ENCODE measurements at places on chromosomes 11 and 22.

- peak; percentile 56 for DNase-seq
Observed at GRCh38 chr11:126421271-126421671, 65.8 kb downstream of the ST3GAL4 start.

DNA sequence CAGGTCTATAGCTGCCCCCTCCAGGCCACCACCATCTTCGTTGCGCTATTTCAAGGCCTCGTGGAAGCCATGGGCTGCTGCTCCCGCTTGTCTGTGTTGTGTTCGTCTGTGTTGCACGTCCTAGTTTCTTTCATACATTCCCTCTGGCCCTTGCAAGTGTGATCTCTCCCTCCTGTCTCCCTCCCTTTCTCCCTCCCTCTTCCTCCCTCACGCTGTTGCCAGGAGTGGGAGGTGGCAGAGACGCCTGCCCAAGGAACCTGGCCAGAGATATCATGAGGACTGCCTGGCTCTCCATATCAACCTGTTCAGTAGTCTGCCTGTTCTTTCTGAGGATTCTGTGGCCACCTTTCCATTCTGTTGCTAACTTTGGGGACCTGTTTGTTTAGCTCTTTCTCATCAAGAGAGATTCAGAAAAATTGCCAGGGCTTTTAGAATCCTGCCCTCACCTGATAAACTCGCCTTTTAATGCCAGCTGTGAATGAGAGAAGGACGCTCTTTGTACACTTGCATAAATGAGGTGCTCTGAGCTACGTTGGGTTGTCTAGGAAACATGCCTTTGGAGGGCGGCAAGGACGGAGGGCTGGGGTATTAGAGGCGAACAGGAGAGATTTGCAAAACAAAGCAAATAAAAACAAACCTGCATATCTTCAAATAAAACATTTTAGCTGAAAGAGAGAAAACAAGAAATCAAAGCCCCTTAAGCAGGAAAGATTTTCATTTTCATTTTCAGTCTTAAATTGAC, 185.2 kb downstream of the TBC1D22A start:
- no peak for DNase-seq

GRCh38 chr22:29187831-29188230, 17.9 kb upstream of the EMID1 start:
- DNase-seq = no peak

- no peak for DNase-seq
Observed at GRCh38 chr11:84290647-84291046, 1004.5 kb upstream of the CCDC90B start.

DNA sequence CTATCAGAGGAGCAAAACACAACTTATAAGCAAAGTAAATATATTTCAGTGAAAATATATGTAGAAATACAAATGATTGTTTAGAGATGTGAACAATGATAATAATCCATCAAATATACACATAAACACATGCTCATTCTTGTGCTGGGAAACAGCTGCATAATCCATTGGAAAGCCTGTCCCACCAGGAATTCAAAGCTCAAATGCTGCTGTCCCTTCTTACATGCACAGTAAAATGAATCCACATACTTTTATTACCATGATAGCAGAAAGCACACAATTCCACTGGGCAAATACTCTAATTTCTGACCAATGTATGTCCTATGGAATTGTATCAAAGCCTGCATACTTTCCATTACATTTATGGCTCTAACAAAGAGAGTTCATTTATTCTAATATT, 44.5 kb downstream of the SOX6 start:
- DNase-seq = no peak

DNA sequence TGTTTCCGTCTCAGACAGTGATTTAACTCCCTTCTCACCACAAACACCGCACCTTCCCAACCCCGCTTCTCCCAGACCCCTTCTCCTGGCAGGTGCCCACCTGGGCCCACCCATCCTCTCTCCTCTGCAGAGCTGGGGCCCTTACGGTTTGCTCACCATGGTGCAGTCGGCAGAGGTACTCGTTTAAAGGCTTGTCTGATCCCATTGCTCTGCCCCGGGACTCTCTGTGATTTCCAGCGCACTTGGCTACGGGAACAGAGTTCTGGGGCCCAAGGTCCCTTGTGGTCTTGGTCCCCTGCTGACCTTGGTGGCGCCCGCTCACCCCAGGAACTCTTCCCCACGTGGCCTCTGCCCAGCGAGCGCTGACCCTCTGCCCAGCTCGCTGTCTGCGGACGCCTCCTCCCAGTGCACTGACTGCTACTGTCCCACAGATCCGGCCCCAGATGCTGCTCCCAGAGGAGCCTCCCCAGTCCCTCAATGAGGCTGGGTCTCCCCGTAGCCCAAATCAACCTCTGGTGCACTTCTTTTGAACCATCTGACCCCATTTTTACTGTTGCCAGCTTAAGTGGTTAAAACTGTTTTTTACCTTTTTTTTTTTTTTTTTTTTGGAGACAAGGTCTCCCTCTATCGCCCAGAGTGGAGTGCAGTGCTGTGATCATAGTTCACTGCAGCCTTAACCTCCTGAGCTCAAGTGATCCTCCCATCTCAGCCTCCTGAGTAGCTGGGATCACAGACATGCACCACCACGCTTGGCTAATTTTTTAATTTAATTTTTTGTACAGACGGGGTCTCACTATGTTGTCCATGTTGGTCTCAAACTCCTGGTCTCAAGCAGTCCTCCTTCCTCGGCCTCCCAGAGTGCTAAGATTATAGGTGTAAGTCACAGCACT, 21.3 kb upstream of the CTSD start:
- no peak for DNase-seq

- peak; percentile 33 for DNase-seq
Observed at GRCh38 chr11:45163956-45164575, 17.6 kb downstream of the PRDM11 start.

GRCh38 chr11:23585416-23586104, 725.3 kb upstream of the CCDC179 start:
- DNase-seq = no peak

- no peak for DNase-seq
Observed at GRCh38 chr22:49124608-49125007, 703.1 kb downstream of the BRD1 start.

DNA sequence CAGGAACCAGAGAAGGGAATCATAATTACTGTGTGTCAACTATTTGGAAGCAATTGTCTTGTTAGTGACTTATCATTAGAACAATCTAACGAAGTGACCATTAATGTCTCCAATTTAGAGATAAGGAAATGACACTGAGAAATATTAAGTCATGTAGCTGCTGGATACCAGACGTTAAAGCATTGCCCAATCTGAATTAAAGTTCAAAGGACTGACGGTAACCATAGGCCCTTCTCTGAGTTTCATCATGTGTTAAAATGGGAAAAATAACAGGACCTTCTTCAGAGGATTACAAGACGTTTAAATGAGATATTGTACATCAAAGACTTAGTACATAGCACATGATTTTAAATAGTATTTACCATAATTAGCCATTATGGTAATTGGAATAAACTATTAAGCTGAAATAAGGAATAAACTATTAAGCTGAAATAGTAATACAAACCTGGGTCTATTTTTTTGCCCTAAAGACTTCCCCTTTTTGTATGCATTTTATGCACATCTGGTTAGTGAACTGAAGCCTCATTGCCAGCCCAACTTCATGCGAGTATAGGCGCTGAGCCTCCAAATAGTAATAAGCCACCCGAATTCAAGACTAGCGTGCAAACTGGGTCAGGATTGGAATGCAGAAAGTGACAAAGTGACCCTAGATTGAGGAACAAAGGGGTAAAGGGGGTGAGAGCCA, 41.0 kb downstream of the GLYATL1 start:
- DNase-seq = no peak

DNA sequence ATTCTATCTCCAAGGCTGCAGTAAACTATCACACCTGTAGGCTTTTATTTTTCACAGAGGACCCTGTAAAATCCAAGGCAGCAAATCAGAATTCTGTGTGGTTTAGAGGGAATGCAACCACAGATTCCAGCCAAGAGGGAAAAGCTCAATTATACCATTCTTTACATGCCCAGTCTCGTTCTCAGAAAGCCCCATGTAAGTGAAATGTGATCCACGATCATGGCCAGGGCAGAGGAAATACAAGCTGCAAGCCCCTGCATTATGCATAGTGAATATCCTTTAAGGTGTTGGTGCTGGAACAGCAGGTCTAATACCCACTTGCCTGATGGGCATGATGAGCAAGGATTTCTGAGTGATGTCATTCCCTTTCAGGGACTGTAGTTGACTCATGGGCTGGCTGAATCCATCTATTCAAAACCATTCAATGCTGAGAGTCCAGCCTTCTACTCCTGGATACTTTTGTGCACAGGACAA, 198.7 kb upstream of the MTMR2 start:
- DNase-seq = no peak

GRCh38 chr11:108685419-108686130, 20.7 kb downstream of the DDX10 start:
- DNase-seq = no peak

- no peak for DNase-seq
Observed at GRCh38 chr11:129704831-129705230, 110.8 kb upstream of the TMEM45B start.

GRCh38 chr11:109853156-109853776, 239.9 kb upstream of the ZC3H12C start:
- no peak for DNase-seq

GRCh38 chr11:60631944-60632343, 67.5 kb upstream of the MS4A8 start:
- DNase-seq = no peak

GRCh38 chr11:75632450-75632849, 36.4 kb downstream of the MAP6 start:
- no peak for DNase-seq

- DNase-seq = no peak
Observed at GRCh38 chr11:111457731-111458368, 54.3 kb downstream of the BTG4 start.

All from putamen (tissue), 1 donor.